Stimulated activated CD4-positive, alpha-beta T cell treated with anti-CD3 and anti-CD28 coated beads, Interleukin-1b, Interleukin-23, amount 100 ng/mL, for 1 hour (primary cell): ENCODE measurements at places on chromosomes 13 and 19.

GRCh38 chr13:79589603-79590393, 108.8 kb downstream of the NDFIP2 start:
- DNase-seq, result no peak

- no peak for DNase-seq
Observed at GRCh38 chr13:45700971-45701900, 884 bp upstream of the CBY2 start.

- no peak for DNase-seq
Observed at GRCh38 chr13:30832845-30833332, 73.2 kb upstream of the MEDAG start.

GRCh38 chr13:38641164-38641948, 45.5 kb upstream of the FREM2 start:
- DNase-seq, result no peak

GRCh38 chr13:50691681-50692263, 151.7 kb downstream of the DLEU7 start:
- DNase-seq, result no peak
